ENCODE measurements at places on chromosomes 6 and 20. TPM values are rescaled to one million over a fixed set of nuclear protein-coding genes. Genes with fewer than 3 reads are reported as not detected.

GRCh38 chr6:9977411-9977810 is 437.5 kb downstream of the TFAP2A start:
- no peak for DNase-seq

GRCh38 chr6:109867009-109867969 is 110.8 kb upstream of the GPR6 start:
- DNase-seq, result peak; percentile 6

GRCh38 chr6:5623769-5624168 is 362.5 kb downstream of the FARS2 start:
- DNase-seq, result no peak

DNA sequence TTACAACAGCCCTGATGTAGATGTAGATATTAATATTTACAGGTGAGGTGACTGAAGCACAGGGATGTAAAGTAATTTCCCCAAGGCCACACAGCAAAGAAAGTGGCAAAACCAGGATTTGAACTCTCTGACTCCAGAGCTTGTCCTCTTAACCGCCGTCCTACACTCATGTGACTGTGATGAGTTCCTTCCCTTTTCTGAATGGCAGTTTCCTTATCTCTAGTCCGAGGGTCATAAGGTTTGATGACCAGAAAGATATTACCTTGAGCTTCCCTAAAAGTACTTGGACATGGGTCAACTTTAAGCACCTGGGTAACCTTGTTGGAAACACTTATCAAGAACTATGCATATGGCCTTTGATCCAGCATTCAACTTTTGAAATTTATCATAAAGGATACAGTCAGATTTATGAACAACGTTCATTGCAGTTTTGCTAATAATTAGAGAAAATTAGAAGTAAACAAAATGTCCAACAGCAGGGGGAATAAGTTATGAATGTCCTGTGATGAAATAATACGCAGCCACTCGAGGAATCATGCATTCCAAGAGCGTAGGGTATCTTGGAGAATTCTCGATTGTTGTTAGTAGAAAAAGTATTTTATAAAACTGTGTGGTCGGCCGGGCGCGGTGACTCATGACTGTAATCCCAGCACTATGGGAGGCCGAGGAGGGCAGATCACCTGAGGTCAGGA is 2.3 kb upstream of the TLDC2 start:
- DNase-seq, result no peak

Gene FOXA2
- not detected for polyA plus RNA-seq

DNA sequence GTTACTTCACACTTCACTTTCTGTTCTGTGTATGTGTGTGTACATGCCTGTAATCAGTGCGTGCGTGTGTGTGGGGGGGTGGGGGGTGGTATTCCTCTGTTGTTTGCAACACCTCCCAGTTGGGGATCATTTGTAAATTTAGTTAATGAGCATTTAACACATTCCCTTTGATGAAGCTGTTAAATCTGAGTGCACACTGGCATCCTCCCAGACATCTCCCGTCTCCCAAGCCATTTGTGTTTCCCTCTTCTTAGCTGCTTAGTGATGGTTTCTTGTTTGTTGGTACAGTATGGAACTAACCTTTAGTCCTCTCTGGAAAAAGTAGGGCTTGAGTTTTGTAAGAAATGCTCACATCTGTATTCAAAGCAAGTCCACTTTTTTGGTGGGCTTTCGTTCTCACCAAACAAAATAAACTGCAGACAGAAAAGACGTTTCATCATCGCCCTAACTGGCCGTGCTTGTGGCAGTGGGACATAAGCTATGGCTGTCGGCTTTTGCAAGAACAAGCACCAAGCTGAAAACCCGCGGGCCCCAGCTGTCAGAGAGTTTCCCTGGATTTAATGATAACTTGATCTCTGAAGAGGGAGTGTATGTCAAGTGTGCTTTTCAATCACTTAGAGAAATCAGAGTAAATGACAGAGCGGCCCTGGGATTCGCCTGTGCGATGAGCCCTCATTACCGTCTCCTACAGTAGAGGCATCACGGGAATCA is 54.9 kb upstream of the SASH1 start:
- no peak for DNase-seq

DNA sequence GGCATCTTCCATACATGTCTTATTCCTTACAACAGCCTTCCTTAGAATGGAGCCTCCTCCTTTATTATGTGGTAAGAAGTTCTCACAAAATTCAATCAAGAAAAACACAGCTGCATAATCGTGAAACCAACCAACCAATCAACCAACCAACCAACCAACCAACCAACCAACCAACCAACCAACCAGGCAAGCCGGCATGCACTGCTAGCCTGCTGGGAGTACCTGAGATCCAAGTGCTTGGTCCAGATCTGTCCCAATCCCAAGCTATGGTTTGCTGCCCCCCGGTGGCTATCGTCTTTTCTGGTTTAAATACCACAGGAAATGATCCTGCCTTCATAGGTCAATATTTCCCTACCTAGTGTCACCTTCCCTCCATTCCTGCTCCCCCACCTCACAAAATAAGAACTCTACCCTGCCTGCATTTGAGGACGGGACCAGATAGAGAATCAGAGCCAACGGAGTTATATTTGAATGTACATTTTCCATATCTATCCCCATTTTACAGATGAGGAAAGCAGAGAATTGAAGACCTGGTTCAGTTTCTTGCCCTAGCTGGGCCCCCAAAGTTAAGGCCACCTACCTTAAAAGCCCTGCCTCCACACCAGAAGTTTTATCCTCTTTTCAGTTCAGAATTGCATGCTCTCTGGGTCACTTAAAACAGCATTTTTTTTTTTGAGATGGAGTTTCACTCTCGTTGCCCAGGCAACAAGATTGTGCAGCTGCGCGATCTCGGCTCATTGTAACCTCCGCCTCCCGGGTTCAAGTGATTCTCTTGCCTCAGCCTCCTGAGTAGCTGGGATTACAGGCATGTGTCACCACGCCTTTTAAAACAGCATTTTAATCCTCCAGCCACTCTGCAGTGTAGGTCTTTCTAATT is 27.1 kb downstream of the RAB44 start:
- DNase-seq, result peak; percentile 65

GRCh38 chr20:50036703-50037102 is 53.9 kb downstream of the SNAI1 start:
- no peak for DNase-seq

Gene NCOA5
- polyA plus RNA-seq, result 17.4 TPM

Gene ZBTB46
- polyA plus RNA-seq, result 4.3 TPM

- DNase-seq, result no peak
These were observed 6.6 kb downstream of the CST8 start for GRCh38 chr20:23497536-23497935.

Gene AGPAT4
- polyA plus RNA-seq, result 3.6 TPM

Gene APCDD1L
- 18.3 TPM for polyA plus RNA-seq

GRCh38 chr20:38261054-38261390 is 487 bp upstream of the KIAA1755 start:
- no peak for DNase-seq

DNA sequence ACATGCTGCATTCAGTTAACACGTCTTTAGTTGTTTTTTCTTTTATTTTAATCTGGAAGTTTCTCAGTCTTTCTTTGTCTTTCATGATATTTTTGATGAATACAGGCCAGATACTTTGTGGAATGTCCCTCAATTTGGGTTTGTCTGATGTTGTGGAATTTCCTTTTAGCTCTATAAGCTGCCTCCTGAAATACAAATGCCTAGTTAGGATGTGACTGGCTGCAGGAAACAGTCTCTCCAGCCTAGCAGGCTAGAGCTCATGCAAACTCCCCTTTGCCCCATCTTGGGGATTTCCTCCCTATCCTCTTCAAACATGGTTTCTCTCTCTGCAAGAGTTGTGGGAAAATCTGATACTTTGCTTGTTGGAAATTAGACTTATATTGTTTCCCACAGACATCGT is 89.3 kb upstream of the JAG1 start:
- DNase-seq, result peak; percentile 18

Gene CLIC5
- polyA plus RNA-seq, result not detected

Data from IMR-90 (cell line).